ENCODE measurements at places on chromosomes 4 and X.
A peak's percentile ranks its signal among the peaks of the same experiment; 100 is the strongest.

- no peak for DNase-seq
These were observed 229.0 kb upstream of the LCORL start for GRCh38 chr4:18250564-18250963.

DNA sequence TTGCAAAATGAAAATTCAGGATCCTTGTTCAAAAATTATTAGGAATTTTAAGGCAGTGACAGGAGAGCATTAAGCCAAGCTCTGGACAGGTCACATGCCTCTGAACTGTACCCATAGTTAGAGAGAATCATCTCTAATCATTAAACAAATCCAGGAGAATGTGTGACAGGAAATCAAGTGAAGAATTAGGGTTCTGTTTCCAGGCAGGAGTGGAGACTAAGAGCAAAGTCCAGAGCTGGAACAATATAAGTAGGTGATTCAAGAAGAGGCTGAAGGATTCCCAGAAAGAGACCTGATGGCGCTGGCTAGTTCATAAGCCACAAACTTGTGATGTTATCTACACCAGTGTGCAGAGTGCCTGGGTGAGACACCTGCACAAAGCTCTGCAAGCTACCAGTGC is 104.6 kb upstream of the PRKG2 start:
- DNase-seq = no peak

- DNase-seq = no peak
These were observed 848.1 kb upstream of the DIAPH2 start for GRCh38 chrX:95836517-95836916.

DNA sequence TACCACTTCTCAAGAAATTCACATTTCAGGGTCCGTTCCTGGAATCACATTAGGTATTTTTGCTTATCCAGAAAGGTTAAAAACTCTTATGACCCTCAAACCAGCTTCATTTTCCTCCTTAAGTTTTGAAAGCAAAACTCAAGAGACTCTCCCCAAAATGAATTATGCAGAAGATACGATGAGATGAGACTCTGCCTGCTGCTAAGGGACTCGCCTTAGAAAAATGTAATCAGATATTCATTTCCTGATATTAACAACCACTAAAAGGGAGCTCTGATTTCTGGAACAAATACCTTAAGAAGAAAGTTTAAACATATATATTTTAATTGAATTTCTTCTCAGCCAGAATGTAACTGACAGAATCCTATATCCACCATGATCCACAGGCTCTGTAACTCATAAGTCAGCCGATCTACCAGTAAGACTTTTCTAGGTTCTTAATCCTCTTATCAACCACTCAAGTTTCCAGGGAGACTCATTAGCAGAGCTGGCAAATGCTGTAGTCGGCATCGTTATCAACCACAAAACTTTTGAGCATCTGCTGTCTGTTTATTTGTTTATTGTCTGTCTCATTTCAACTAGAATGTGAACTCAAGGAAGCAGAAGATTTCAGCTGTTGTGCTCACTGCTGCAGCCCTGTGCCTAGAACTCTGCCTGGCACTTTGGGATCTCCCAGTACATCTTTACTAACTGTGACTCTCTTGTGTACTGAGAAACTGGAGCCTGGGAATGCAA is 112.5 kb downstream of the LDB2 start:
- DNase-seq = no peak

DNA sequence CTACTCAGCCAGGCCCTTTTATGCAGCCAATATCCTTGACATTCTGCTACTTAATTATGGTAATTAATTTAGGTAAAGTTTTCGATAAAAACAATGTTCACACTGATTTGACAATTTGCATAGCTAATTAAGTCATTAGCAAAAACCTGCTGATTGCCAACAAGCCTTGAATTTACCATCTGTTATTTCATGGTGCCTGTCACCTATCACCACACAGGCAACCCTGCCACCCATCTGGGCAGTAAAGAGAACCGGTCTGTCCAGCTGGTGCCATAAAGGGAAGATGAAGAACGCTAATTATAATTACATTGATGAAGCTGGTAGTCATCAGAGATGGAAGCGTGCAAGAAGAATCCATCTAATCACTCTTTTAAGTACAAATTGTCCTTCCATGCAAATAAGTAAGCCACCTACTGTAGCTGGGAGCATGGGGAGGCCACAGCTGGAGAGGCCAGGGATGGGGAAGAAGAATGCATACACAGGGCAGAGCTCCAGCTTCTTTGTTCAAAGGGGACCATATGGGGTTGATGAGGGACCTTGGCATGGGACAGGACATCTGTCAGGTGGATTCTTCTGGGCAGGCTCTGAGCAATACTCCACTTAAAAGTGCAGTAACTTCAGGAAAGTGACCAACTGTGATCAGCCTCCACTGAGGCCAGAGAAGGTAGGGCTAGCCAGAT is 277.3 kb upstream of the TAPT1 start:
- no peak for DNase-seq

- no peak for DNase-seq
These were observed 37.4 kb downstream of the EDA2R start for GRCh38 chrX:66601522-66601921.

DNA sequence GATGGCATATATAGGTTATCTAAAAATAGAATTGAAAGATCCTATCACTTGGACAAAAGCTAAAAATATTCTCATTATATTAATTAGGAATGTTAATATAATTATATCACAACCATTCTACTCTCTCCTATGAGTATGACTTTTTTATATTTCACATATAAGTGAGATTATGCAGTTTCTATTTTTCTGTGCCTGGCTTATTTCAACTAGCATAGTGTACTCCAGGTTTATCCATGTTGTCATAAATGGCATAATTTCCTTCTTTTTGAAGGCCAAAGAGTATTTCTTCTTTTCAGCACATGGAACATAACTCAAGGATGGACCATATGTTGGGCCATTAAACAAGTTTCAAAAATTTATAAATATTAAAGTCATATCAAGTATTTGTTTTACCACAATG is 421.2 kb upstream of the CTSO start:
- DNase-seq = no peak

- peak; percentile 2 for DNase-seq
These were observed 84.2 kb downstream of the CNOT6L start for GRCh38 chr4:77734928-77735327.

GRCh38 chr4:175394208-175394607 is 417.9 kb downstream of the GPM6A start:
- no peak for DNase-seq

DNA sequence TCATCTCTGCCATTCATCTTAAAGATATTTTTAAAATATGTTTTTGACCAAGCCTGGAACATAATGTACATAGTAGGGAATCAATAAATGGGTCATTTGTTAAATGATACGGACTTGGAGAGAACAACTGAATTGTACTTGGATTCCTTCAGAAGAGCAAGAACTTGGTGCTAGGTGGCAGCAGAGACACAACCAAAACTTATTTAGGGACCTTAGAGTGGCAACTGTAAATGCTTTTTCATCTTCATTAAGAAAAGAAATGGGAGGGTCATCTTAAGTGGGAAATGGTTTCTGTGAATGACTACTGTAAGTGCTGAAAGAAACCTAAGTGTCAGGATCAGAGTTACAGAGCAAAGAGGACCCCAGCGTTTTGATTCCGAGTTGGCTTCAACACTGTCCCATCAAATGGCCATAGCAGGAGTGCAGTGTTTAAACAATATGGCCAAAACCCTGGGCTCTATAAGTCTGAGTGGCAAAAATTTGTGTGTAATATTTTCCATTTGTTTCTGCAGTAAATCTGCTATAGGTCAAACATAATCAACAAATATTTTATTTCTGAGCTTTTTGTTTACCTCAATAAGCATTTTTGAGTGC is 213.6 kb downstream of the PALLD start:
- no peak for DNase-seq

GRCh38 chr4:69860052-69860451 is at the start of gene SULT1E1:
Gene SULT1E1 (minus strand): TSS chr4:69860145. CDS start chr4:69857644, 2,501 bp downstream.
- no peak for DNase-seq

- no peak for DNase-seq
These were observed 14.3 kb downstream of the ABLIM2 start for GRCh38 chr4:8144359-8144758.

All from stimulated activated CD8-positive, alpha-beta memory T cell treated with anti-CD3 and anti-CD28 coated beads, Interleukin-4, amount 100 ng/mL, for 1 hour (primary cell).